ENCODE measurements at places on chromosomes 12 and 14.

- DNase-seq = no peak
These were observed 10.2 kb downstream of the KRT82 start for GRCh38 chr12:52395761-52396434.

DNA sequence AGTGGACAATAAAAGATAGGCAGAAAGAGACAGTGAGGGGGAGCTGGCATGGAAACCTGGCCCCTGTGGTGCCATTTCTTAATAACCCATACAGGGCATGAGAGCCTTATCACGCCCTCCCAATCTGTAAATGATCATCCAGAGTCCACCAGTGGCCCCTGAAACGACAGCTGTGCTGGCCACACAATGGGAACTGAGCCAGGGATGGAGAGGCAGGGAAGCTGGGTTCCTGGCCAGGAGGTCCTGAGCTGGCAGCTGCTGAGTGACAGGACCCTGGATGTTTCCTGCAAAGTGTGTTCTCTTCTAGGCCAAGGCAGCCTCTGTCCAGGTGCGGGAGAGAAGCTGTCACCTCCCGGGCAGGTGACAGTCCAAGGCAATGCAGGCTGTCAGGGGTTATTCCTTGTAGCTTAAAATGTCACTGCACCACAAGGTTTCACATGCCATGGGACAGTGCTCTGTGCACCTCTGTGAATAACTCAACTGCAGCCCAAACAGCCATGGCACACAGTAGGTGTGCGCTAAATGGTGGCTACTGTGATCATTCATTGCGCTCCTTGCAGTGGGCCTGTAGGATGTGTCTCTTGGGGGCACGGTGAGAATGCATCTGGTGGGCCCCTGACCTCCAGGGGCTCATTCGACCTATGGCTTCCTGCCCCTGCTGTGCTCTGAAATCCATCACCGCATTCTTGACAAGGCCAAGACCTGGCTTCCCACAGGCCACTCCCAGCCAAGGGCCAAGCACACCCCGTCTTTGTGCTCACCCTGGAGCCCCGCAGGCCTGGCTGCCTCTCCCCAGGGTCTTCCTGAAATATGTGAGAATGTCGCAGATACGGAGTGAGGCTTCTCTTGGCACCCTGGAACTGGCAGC lies 46.3 kb upstream of the BCL11B start:
- DNase-seq = no peak

DNA sequence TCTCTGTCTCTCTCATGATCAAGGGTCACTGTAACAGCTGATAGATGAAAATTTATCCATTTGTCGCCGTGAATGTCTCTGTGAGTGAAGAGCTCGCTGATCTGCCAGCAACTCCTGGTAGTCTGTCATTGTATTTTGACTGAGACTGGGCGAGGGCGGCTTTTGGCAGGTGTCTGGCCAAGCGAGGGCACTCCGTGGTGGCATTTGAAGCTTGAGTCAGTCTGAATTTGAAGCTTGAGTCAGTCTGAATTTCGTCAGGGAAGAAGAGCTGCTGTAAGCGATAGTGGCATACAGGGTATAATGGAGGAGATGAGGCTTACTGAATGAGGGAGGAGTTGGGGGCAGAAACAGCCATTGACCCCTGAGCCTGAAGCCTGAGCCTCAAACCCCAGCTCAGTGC lies 56.8 kb upstream of the FAM181A start:
- DNase-seq = no peak

GRCh38 chr12:77337362-77337761 lies 272.0 kb upstream of the E2F7 start:
- no peak for DNase-seq

DNA sequence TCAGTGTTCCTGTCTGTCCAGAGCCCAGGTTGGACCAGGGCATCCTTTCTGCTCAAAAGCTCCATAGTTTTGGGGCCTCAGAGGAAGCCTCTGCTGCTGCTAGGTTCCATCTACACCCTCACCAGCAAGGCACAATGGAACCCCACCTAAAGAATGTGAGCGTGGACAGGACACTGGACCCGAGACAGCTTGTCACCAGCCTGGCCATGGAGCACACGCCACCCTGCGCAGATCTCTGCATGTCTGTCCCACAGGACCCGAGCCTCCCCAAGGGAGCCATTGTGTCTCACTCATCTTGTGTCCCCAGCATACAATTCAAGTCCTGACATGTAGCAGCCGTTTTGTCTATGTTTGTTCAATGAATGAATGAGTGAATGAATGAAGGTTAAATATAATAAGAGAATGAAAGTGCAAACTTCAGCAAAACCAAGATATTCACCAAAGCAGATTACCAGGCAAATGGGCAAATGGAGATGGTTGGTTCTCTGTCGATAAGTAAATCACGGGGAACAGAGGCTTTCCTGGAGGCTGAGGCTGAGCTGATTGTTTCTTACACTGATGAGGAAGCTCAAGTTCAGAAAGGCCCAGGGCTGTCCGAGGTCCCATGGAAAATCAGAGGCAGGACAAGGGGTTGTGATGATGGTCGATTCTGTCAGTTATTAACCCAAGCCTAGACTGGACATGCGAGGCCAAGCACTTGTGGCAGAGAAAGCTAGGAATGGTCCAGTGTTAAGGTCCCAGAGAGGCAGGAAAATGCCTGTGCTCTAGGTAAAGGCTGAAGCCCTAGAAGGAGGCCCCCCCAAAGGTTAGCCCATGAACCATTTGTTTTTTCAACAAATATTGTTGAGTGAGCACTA lies 27.0 kb downstream of the SERPINA3 start:
- no peak for DNase-seq

DNA sequence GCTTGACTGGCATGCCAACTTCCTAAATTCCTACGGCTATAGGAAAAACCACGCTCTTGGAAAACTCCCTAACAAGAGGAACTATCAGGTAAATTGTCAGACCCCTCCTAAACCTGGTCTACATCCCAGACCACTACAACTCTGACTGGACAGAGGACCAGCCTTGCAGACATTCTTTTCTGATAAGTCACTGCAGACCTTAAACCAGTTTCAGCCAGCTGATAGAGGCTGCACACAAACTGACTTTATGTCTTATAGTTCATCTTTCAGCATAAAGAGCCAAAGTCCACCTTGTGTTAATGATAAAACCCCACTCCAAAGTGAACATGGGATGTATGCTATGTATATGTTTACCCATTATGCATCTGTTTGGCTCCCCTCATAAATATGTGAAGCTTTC lies 166.6 kb downstream of the KTN1 start:
- no peak for DNase-seq

DNA sequence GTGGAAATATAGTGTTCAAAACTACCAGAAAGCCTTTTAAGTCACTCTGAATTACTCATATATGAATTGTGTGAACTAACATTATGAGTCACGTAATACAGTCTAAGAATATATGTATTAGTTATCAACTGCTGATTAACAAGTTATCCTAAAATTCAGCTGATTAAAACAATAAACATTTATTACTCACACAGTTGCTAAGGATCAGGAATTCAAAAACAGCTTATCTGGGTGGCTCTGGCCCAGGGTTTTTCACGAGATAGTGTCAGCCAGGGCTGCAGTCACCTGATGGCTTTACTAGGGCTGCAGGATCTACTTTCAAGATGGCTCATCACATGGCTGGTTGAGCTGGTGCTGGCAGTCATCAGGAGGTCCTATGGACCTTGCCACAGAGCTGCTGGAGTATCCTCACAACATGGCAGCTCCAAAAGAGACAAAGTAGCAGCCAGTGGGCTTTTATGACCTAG lies 36.5 kb downstream of the CORO1C start:
- no peak for DNase-seq
